ENCODE measurements at places on chromosomes 6 and 20. TPM values are rescaled to one million over a fixed set of nuclear protein-coding genes. Genes with fewer than 3 reads are reported as not detected.
A peak's percentile ranks its signal among the peaks of the same experiment; 100 is the strongest.

DNA sequence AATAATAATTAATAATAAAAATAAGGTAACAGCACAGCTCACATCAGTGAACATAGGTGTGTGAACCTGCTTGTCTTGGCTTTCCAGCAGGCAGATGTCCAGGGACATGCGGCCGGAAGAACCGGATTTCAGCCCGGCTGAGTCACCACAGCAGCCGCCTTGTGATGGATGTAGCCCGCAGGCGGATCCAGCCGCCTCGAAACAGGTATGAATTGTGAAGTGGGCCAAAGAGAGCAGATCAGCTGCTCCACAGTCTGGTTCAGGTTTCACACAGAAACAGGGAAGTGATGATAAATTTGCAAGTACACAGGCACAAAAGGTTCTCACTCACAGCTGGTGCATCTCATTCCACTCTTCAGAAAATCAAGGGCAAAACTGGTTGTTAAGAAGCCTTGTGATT, 55.1 kb downstream of the ID4 start:
- DNase-seq, result no peak

GRCh38 chr20:57055345-57055744, 211.1 kb downstream of the BMP7 start:
- no peak for DNase-seq

DNA sequence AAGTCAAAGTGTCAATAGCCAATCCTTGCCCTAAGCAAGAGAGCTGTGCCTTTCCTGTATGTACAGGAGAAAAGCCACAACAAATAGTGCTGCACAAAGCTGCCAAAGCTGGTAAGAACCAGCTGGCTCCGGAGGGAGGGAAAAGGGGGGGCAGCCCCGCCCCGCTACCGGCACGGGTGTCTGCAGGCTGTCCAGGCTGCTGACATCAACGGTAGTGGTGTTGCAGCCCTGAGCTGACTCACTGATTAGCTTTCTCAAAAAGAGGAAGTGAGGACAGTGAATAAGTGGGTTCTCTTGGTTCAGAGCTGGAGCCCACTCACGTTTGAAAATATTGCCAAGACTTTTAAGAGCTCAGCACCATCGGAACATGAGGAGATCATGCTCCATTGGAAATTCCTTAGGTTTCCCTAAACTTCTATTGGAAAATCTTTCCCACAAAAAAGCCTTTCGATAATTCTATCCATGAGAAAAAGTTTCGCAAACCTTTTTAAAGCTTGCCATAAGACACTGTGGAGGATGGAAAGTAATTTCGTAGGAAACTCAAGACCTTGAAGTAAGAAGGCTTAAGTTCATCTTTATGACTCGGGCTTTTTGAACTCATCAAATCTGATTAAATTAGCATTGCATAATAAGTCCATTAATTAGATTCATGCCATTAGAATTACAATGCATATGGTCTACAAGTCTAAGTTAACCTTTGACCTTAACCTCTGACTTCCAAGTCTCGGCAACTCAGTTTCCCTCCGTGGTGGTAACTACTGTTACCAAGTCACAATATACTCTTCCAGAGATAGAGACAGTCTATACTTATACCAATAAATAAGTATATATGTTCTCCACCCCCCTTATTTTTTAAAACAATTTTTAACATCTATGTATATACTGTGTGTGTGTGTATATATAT, 67.0 kb downstream of the TNFRSF21 start:
- peak; percentile 93 for DNase-seq

Gene RIPPLY2
- not detected for total RNA-seq

- DNase-seq, result no peak
These were observed 366.5 kb upstream of the ARID1B start for GRCh38 chr6:156410649-156411048.

DNA sequence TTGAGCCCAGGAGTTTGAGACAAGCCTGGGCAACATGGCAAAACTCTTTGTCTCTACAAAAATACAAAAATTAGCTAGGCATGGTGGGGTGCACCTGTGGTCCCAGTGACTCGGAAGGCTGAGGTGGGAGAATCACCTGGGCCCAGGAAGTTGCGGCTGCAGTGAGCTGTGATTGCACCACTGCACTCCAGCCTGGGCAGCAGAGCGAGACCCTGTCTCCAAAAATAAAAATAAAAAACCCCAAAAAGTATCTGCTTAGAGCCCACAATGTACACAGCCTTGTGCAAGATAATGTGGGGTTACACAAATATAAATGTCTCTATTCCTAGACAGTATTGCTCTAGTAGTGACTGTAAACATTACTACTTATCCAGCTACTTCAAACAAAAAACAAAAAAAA, 5.9 kb downstream of the ESF1 start:
- DNase-seq, result no peak

- peak; percentile 76 for DNase-seq
These were observed 30.6 kb downstream of the MRPL14 start for GRCh38 chr6:44096612-44097011.

- no peak for DNase-seq
These were observed 594.6 kb downstream of the DOK5 start for GRCh38 chr20:55070001-55070400.

- no peak for DNase-seq
These were observed at the start of gene PTPRT for GRCh38 chr20:43189554-43190331. PTPRT (minus strand) TSS chr20:43189906; CDS start chr20:43189733, 173 bp downstream.

Gene CRIP3
- 6.6 TPM for total RNA-seq

Gene NUDT3
- total RNA-seq, result 59.3 TPM

Gene SLC32A1
- total RNA-seq, result not detected

Gene LY6G6C
- not detected for total RNA-seq

DNA sequence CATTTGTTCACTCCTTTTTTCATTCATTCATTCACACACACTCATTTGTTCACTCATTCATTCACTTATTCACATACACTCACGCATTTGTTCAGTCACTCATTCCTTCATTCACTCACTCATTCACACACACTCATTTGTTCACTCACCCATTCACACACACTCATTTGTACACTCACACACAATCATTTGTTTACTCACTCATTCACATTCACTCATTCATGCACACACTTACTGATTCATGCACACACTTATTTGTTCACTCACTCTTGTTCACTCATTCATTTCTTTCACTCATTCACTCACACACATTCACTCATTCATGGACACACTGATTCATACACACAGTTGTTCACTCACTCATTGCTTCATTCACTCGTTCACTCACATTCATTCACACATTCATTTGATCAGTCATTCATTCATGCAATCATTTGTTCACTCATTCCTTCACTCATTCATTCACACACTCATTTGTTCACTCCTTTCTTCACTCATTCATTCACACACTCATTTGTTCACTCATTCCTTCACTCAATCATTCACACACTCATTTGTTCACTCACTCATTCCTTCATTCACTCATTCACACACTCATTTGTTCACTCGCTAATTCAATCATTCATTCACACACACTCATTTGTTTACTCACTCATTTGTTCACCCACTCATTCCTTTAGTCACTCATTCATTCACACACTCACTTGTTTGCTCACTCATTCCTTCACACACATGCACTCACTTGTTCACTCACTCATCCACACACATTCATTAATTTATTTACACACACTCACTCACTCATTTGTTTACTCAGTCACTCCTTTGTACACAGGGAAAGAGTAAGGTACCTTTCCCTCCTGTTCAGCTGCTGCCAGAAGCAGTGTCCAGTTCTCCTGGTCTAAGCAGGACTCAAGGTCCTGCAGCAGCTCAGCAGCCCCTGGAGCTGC, 50.7 kb upstream of the BHLHE23 start:
- DNase-seq, result no peak

Gene SIRPB1
- 0.82 TPM for total RNA-seq

DNA sequence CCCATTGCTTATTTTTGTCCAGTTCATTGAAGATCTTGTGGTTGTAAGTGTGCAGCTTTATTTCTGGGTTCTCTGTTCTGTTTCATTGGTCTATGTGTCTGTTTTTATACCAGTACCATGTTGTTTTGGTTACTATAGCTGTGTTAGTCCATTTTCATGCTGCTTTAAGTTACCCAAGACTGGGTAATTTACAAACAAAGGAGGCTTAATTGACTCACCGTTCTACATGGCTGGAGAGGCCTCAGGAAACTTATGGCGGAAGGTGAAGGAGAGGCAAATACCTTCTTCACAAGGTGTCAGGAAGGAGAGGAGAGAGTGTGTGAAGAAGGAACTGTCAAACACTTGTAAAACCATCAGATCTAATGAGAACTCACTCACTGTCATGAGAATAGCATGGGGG, 29.9 kb upstream of the FERMT1 start:
- no peak for DNase-seq

Gene EYA2
- 1.4 TPM for total RNA-seq

- no peak for DNase-seq
These were observed 89.6 kb upstream of the TOX2 start for GRCh38 chr20:43825051-43825402.

- no peak for DNase-seq
These were observed 17.9 kb upstream of the NELFCD start for GRCh38 chr20:58963060-58963584.

DNA sequence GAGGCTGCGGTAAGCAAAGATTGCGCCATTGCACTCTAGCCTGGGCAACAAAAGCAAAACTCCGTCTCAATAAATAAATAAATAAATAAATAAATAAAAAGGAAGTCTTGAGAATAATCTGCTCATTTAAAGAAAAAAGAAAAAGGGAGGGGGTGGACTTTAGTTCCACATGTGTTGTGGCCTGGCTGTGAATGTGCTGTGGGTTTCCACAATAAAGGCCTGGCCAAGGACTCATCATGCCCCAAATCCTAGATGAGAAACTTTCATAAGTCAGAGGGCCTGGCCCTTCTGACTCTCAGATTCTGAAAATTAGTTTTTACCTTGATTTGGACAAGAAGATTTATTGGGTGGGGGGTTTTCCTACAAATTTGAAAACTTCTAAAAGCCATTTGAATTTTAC, 48.4 kb downstream of the RIOK1 start:
- no peak for DNase-seq

DNA sequence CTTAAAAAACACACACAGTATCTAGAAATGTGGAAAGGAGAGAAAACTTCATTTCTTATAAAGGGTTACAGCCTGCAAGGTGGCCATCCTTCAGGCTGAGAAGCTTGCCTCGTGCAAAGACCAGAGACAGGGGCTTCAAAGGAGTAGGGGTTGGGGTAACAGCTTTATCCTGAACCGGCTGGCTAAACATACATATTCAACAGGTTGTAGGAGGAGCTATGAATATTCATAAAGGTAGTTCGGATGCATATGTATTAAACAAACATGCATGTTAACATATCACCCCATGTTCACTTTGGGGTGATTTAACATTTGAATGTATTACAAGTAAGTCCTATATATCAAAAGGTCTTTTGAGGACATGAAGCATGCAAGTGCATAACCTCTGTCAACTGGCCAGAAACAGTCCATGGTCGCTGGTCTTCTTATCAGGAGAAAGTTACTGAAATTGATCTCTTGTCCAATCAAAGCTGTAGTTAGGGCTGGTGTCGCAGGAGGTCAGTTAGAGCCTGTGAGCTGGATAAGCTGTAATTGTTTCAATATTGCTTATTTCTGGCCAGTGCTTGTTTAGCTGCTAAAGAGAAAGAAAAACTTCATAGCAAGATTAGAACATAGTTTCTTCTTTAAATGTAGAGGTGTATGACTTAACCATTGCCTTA, 2.3 kb upstream of the STMND1 start:
- no peak for DNase-seq

GRCh38 chr6:157445277-157446009, 64.5 kb downstream of the ZDHHC14 start:
- no peak for DNase-seq

DNA sequence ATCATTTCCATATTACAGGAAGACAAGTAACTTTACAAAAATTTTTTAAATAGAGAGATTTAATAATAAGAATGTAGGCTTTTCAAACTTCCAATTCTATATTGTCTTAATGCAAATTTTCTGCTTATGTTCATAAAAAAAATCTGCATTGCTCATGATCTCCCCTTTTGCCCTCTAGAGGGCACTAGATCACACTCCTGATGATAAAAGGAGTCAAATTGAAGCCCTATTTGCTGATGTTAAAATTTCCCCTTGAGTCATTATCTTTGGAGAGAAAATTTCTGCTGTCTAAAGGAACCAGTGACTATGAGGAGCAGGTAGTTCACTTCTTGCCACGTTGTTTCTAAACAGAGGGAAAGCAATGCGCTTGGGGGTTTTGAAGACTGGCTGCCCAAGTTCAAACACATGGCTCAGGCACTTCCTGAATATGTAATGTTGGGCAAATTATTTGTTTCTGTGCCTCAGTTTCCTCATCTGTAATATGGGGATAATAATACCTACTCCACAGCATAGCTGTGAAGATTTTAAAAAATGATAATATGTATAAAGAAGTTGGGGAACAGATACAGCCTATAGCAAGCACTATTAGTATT, 874.2 kb downstream of the TFAP2A start:
- DNase-seq, result no peak

GRCh38 chr6:90932351-90932750, 345.5 kb upstream of the MAP3K7 start:
- no peak for DNase-seq

DNA sequence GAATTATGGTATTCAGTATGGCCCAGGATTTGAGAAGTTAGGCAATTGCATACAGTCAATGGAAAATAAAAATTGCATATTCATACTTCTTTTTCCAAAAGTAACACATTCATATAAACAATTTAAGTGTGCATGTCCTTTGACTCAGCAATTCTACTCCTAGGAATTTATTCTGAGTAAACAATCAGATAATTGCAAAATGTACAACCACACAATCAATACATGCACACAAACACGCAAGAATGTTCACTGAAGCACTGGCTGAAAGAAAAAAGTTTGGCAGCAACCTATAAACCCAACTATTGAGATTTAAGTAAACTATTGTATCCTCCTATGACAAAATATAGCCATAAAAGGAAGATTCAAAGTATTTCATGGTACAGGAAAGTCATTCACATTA, 1.6 kb downstream of the CYP39A1 start:
- no peak for DNase-seq

Gene NFKBIE
- 3.1 TPM for total RNA-seq

- DNase-seq, result no peak
These were observed 92.9 kb upstream of the TOX2 start for GRCh38 chr20:43821795-43822194.

Gene HLA-DRB1
- total RNA-seq, result 34.3 TPM

Gene LRFN2
- not detected for total RNA-seq

GRCh38 chr20:60262967-60263603, 304.9 kb downstream of the CDH26 start:
- no peak for DNase-seq

DNA sequence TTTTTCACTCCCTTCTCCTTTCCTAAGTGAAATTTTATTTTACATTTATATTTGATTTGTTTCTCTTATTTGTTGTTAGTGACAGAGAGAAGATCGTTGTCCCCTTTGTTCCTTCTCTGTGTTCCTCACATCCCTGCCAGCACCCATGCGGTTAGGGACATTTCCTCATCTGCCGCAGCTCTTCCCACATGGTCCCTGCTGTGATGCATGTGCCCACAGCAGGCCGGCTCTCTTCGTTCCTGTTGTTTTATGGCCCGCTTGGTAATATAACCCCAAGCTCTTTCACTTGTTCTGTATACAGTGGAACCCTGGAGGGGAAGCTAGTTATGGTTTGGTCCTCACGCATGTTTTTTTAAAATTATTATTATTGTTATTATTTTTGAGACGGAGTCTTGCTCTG, 23.6 kb downstream of the DTD1 start:
- no peak for DNase-seq
